ENCODE measurements at places on chromosomes 7 and 10.

- DNase-seq = no peak
Observed at GRCh38 chr10:70241081-70241480, 7.9 kb upstream of the PPA1 start.

- DNase-seq = no peak
Observed at GRCh38 chr10:86715836-86716235, 40.6 kb upstream of the BMPR1A start.

DNA sequence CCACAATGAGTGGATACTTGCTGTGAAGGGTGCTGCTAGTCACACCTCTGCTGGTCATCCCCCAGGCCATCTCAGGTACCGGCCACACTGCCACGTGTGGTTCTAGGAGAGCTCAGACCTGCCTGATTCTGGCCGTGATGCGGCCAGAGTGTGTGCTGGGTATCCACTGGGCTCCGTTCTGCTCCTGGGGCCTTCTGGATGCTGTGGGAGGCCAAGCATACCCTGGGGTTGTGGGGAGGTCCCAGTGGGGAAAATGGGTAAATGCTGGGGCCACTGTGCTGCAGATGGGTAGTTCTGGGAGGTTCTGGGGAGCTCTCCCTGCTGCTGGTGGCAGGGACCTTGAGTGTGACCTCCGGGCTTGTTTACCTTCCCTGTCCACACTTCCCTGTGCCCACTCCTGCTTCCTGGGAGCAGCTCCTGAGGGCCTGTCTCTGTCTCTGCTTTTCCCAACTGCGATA is 318.4 kb downstream of the GLRX3 start:
- no peak for DNase-seq

DNA sequence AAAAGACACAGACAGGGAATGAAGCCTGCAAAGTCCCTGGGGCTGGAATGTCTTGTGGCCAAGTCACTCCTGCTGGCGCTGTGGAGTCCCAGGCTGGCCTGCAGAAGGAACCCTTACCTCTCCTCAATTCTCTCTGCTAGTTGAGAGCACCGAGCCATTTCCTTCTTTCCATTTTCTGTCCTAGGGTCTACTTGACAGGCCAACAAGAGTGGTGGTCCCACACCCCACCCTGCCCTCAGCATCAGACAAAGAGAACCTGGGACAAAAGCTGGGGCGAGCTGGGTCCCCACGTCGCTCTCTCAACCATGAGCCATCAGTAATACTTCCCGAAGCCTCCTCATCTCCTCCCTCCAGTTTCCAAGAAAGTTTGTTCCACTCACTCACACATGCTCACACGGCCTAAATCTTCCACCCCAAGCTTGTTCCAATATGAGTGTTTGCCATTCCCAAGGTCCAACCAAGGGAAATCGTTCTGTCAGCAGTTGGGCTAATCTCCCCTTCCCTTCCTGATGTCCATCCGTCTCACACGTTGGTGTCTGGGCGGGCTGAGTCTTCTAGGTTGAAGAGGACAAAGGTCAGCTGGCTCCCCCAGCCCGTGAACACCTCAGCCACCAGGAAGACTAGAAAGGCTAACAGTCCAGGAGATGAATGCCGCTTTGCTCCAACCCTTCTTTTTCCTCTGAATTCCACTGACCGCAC is 44.3 kb downstream of the CLEC2L start:
- no peak for DNase-seq

- DNase-seq = no peak
Observed at GRCh38 chr7:43491984-43492383, 90.9 kb upstream of the STK17A start.

- DNase-seq = no peak
Observed at GRCh38 chr7:42274053-42274452, 37.0 kb upstream of the GLI3 start.

GRCh38 chr7:97024209-97025129 is at the start of gene DLX5:
DLX5 (minus strand) TSS chr7:97024831; CDS start chr7:97024623, 208 bp downstream.
- DNase-seq = no peak

GRCh38 chr7:43758029-43758821 is at the start of gene BLVRA:
BLVRA (plus strand) TSS chr7:43758680; CDS start chr7:43771159, 12,479 bp downstream.
- DNase-seq = peak; percentile 47

GRCh38 chr10:102467971-102468438 is 16.7 kb upstream of the C10orf95 start:
- no peak for DNase-seq

GRCh38 chr10:77350711-77351119 is 286.9 kb downstream of the KCNMA1 start:
- no peak for DNase-seq

GRCh38 chr7:130881799-130882141 is 147.8 kb upstream of the KLF14 start:
- no peak for DNase-seq

DNA sequence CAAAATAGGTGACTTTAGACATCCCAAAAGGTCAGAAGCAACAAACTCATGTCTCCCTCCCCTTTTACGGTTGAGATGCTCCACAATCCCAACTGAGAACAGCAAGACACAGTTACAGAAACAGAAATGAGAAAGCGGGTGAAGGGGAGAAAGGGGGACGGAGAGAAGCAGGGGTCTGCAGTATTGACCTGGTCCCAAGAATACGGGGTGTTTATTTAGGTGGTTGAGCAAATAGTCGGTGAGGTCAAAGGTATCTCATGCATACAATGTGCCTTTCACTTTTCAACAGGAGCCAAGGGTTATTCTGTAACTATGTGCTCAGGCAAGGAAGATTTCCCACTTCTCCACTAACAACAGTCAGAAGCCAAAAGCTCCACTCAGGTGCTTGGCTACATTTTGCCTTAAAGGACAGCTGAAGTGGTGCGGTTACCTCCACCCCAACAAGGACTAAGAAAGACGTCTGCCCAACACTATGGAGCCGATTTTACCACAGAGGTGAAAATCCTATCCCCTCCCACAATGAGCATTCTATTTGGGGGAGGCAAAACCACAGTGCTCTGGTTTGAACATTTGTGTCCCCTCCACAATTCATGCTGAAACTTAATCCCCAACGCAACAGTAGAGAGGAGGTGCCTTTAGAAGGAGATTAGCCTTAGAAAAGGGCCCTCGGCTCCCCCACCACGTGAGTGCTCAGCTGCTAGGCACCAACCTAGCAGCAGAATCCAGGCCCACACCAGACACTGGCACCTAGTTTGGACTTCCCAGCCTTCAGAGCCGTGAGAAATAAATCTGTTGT is 77.9 kb downstream of the PARD3 start:
- no peak for DNase-seq

DNA sequence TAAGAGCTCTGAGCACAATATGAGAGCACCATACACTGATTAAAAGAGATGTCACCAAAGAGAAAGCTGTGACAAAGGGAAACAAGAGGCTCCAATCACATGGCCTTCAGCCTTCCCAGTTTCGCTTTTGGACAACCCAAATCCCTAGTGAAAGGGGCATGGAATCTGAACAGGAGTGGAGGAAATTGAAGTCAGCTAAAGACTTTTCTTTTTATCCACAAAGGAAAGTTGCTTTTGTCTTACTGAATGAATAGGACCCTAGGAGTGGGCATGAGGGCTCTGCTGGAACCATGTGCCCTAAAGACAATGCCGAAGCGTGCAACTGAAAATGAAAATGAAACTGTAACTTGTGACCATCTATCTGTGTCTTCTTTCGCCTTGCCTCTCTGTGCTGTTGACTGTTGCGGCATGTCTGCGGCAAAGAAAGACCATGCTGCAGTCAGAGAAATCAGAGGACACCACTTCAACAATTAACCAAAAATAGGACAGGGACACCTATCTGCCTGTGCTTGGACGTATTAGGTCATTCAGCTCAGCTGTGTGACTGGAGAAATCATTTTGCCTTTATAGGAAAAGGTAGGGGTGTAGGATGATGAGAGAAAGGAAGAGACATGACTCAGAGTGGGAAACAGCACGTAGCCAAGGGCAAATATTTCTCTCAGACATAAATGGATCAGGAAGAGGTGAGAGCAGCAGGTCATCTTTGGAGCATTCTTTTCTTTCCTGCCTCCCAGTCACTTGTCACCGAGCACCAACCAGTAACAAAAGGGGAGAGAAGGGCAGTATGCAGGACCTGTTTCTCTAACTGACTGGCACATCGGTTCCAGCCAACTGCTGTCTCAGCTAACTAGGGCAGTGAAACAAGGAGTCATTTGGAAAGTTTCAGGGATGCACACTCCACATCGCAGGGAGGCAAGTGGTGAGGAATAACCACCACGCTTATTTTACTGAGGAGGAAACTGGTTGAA is 12.3 kb downstream of the CAV2 start:
- DNase-seq = no peak

DNA sequence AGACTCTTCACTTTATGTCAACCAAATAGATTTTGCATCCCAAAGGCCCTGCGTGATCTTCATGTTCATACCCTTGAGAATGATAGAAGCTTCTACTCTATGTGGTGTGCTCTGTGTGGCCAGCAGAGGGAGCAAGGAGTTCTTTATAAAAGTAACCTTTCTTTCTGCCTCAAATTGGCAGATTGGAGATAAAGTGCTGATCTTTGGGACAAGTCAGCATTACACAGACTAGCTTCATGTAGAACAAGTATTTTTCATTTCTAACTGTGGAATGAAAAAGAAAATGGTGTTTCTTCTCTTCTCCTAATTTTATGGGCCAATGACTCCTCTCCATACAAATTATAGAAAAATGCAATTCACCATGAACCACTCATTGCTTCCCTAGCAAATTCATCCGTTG is 1214.1 kb downstream of the SORCS1 start:
- DNase-seq = no peak

DNA sequence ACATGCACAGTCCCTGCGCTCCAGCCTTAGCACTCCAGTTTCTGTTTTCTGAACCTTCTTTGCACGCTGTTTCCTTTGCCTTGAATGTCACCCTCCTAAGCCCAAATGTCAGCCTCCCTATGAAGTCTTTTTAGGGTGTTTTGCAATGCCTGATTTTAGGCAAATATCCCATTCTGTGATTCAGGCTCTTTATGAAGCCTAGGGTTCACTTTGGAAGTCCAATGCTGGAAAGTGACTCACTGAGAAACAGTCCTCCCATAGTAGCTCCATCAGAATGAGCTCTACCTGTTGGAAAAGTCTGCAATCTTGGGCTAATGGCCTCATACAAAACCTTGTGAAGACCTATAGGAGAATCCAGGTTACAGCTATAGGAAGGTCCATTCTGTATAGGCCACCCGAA is 5.3 kb downstream of the LAMB4 start:
- DNase-seq = no peak

DNA sequence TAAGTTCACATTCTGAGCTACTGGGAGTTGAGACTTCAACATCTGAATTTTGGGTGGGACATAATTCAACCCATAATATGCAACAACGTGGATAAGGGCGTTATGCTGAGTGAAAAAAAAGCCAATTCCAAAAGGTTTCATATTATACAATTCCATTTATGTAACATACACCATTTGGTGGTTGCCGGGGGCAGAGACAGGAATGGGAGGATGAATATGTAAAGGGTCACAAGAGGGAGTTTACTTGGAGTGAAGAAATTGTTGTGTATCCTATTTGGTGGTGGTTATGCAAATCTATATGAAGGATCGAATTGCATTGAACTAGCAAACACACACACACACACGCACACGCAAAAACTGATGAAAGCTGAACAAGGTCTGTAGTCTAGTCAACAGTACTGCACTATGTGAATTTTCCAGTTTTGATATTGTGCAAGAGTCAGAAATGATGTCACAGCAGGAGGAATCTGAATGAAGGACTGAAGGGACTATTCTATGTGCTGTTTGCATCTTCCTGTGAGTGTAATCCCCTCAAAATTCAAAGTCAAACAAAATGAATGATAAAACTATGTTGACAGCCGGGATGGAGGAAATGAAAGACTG is 249.2 kb upstream of the HABP2 start:
- no peak for DNase-seq

GRCh38 chr10:88033385-88033784 is 170.0 kb downstream of the PTEN start:
- DNase-seq = no peak

- DNase-seq = no peak
Observed at GRCh38 chr10:29576681-29577080, 58.1 kb downstream of the SVIL start.

- no peak for DNase-seq
Observed at GRCh38 chr10:61733358-61733940, 70.7 kb downstream of the CABCOCO1 start.

- DNase-seq = no peak
Observed at GRCh38 chr7:4202954-4203353, 479.1 kb upstream of the FOXK1 start.

GRCh38 chr7:8190119-8190895 is 71.7 kb downstream of the ICA1 start:
- DNase-seq = peak; percentile 49

DNA sequence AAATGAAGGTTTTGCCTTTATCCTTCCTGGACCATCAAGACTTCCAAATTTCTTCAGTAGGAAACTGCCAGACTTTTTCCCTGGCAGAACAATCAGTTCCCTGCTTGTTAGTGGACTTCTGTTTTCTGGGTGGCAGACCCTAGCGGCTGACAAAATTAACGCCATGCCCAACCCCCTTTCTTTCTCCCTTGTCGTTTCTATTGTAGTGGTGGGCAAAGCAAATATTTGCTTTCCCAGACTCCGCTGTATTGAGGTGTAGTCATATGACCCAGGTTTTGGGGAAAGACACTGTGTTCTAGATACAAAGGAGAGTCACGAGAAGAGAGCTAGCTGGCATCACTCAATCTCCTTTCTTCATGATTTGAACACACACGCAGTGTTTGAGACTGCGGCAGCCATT is 7.7 kb downstream of the PON2 start:
- no peak for DNase-seq

DNA sequence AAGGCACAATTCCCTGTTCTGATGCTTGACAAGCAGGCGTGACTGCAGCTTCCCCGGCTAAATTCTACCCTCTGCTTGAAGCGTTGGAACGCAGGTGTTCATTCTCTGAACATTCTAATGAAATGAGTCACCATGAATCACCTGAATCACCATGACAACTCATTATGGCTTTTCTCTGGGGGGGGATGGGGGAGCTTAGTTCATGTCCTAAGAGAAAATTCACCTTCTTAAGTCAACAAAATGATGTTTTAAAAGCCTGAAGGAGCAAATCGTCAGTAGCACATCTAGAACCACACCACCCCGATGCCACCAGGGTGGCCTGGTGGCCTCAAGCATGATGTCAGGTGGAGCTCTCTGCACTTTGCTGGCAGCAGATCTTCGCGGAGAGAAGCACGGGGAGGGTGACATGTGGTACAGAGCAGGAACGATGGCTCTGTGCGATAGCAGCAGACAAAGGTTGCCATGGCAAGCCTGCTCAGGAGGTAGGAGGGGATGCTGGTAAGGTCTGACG is 33.7 kb downstream of the DDC start:
- peak; percentile 23 for DNase-seq

GRCh38 chr7:156475179-156475578 is 165.4 kb upstream of the RNF32 start:
- DNase-seq = no peak

GRCh38 chr7:30965372-30965771 is 1.6 kb downstream of the GHRHR start:
- no peak for DNase-seq
